ENCODE measurements at places on chromosomes 7 and 10.
A peak's percentile ranks its signal among the peaks of the same experiment; 100 is the strongest.

DNA sequence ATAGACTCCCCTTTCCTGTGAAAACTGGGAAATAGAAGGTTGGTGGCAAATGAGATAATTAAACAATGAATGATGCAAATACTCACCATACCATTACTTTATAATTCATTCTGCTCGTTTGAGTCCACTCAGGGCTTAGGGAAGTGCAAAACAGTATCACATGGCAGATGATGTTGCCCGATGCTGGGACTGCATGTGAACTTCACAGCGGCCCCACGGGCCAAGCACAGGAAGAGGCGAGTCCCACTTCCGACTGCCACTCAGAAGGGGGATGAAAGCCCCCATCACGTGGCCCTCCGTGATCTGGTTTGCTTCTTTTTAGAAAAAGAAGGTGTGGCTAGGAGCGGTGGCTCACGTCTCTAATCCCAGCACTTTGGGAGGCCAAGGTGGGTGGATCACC is 71.5 kb downstream of the PRPF18 start:
- no peak for DNase-seq

- DNase-seq: no peak
Observed at GRCh38 chr7:13031468-13031867, 344.0 kb downstream of the ARL4A start.

DNA sequence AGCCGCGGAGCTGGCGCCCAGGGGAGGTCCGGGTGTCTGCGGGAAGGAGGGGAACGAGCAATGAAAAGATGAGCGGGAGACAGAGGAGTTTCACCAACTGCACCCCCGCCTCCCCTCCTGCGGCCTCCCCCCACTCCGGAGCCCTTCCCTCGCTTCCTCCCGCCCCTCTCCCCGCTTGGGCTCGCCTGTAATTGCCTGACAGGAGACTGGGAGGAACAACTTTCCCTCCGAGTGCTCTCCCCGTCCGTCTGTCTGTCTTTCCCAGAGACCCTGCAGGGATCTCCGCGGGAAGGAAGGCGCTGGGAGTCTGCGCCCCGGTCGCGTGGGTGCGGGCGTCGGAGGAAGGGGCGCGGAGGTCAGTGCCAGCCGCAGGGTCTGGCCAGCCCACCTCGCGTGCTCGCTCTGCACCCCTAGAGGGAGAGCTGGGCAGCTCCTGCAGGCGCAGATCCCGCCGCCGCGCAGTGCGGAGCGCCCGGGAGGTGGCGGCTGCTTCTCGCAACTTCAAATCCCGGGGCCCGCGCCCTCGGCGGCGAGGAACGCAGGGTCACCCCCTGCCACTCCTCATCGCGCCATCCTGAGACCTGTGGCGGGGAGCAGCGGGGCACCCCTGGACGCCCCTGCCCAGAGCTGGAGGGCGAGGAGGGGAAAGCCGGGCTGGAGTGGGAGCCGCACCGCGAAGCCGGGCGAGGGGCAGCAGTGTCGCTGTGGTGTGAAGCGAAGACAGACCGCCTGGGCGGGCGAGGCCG is 511 bp upstream of the NRP1 start:
- peak; percentile 62 for DNase-seq

DNA sequence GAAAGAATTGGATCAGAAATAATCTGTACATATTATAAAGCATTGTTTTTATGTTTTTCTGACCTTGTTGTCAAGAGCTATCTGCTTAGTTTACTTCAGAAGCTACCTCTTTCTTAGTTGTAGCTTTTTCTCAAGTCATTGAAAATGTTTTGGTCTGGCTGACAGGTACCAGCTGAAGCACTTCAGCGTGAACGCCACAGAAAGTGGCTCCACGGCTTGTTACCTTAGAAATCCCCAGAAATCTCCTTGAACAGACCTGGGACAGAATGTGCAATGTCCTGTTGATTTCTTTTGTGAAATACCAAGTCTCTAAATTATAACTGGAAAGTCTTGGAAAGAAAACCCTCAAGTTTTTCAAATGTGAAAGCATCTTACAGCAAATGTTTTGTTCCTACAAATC is 96.8 kb downstream of the ZMYND11 start:
- no peak for DNase-seq

DNA sequence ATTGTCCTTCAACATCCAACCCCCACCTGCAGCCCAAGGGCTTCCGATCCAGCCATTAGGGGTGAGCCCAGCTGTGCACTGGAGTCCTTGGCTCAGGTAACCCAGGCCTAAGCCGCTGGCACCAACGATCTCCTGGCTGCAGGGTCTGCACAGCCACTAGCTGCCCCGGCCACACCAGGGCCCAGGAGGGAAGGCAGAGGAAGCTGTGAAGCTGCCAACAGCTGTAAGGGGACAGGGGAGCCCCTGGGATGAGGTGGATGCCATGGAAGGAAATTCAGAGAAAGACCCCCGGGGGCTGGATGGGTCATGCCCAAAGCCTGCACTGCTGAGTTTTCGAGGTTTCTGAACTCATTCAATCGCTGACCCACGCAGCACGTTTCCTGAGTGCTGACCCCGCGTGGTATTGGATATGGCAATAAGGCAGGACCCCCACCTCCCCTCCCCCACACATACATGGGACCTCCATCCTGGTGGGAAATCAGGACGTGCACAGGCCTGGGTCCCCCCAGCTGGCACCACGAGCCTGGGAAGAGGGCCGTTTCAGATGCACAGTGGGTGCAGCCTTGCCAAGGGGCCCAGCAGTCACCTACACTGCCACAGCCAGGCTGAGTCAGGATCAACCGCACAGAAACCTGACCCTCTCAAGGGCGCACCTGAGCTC is 170.3 kb downstream of the DIP2C start:
- no peak for DNase-seq

GRCh38 chr10:4519658-4520402 is 306.2 kb upstream of the AKR1E2 start:
- DNase-seq: no peak

DNA sequence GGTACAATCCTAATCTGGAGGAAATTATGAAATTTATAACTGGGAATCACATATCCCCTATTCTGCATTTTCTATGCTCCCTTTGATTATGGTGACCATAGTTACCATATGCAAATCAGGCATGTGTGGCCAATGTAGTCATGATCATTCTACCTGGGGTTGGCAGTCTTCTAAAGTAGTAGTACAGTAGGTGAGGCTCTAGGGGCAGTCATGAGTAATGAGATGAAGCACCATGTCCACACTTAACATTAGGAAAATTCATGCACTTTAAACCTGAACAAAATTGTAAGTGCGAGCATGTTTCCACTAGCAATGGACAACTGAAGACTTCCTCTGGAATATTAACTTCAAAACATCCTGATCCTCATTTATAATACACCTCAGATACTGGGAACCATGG is 545.9 kb downstream of the SUGCT start:
- no peak for DNase-seq

- DNase-seq: no peak
Observed at GRCh38 chr10:79158004-79158340, 89.2 kb downstream of the ZMIZ1 start.

- DNase-seq: no peak
Observed at GRCh38 chr7:120218712-120219111, 54.3 kb upstream of the KCND2 start.

DNA sequence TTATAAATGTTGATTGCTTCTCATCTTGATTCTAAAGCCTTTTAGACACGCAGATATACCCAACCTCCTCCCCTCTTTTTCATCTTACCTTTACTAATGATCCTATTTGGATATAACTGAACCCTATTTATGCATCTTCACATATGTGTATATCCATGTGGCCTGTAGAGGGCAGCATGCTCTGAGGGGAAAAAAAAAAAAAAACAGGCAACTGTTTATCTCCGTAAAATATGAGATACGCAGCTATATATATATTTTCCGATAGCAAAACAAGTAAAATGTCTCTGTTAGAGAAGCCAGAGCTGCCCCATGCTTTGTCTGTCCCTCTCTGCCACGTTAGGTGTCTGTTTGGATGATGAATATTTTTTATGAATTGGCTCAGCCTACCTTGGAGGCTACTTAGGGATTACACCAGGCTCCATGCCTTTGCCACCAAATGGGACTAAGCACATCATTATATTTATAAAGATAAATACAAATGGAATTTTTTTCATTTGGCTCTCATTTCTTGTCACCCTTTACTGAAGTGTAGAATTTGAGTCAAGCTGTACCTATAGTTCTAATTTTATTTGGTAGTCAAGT is 174.8 kb upstream of the FZD1 start:
- peak; percentile 33 for DNase-seq

- no peak for DNase-seq
Observed at GRCh38 chr10:97547962-97548361, 24.6 kb upstream of the ANKRD2 start.

DNA sequence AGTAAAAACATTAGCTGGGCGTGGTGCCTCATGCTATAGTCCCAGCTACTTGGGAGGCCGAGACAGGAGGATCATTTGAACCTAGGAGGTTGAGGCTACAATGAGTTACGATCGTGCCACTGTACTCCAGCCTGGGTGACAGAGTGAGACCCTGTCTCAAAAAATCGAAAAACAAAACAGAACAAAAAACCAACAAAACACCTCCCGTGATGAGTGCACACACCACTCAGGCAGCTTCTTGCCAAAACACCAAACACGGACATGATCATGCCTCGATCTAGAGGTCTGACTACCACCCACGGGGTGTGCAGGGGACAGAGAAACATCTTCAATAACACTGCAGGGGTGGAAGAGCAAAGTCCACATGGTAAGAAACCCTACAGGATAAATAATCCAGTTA is 44.4 kb downstream of the AMZ1 start:
- DNase-seq: no peak

- DNase-seq: no peak
Observed at GRCh38 chr7:111384065-111384891, 178.0 kb downstream of the IMMP2L start.

DNA sequence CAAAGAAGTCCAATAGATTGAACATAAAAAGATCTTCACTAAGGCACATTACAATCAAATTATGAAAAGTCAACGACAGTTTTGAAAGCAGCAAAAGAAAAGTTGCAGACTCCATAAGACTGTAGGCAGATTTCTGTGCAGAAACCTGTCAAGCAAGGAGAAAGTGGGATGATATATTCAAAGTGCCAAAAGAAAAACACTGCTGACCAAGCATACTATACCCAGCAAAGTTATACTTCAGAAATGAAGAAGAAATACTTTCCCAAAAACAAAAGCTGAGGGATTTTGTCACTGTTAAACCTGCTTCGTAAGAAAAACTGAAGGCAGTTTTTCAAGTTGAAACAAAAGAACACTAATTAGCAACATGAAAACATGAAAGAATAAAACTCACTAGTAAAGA is 145.5 kb downstream of the ZEB1 start:
- DNase-seq: no peak

DNA sequence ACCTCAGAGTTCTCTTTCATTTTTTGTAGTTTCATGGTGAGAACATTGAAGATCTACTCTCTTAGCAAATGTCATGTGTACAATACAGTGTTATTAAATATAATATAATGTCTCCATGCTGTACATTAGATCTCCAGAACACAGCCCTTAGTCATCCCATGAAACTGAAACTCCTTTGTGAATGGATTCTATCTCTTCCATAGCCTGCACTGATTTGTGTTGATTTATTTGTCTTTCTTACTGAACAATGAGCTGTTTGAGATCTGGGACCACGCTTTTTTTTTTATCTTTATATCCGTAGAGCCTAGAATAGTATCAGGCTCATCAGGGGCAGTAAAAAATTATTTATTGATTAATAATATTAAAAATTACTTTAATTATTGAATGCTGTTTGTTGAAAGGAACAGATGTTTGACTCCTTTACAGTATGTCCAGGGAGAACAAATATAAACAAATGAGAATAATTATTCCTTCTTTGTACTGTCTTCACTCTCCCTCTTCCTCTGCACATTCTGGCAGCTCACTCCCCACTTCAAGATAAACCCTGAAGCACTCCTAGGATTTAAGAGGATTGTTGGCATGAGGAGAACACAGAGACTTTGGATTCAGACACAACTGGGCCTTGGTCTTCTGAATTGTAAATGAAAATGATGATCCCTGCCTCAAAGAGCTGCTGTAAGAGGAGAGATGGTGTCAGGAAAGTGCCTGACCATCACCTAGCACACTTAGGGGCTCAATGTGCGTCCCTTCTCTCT is 81.6 kb upstream of the MSRB2 start:
- no peak for DNase-seq

DNA sequence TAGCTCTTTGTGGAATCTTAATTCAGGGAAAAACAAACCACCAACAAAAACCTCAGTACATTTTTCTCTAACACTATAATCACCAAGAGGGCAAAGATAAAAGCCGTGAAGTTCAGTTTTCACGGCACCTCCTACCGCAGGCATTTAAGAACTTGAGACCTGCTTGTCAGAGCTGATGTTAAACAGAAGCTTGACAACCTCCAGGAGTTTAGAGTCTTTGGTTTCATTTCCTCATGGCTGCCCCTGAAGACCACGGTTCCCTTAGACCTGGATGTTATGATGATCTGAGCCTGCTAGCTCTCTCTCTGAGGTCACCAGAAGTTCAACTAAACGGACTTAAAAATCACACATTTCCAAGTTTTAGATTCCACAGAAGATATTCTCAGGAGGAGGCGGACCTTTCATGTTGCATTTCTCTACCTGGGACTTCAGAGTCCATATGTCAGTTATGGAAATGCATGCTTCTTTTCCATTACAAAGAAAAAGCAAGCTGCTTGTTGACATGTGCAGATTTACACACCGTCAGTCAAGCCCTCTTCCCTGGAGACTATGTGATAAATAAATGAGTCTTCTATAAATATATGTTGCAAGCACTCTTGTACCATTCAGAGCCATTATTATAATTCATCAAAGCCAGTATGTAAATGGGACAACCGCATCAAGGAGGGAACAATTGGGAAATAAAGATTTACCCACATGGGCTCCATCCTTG is 258.0 kb downstream of the GFRA1 start:
- DNase-seq: no peak

DNA sequence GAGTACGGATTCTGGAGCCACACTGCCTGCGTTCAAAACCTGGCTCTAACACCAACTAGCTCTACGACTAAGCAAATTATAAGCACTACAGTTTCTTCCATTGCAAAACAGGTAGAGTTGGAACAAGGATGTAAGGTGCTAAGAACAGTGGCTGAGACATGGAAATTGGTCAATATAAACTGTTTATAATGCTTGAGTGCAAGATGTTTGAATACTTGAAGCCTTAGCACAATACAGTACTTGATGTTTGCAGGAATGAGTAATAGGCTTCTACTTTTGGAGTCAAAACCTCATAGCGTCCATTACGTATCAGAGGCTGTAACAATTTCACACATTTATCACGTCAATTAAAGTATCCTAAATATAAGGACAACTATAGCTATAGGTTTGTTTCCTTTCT is 6.9 kb downstream of the NT5C2 start:
- no peak for DNase-seq

DNA sequence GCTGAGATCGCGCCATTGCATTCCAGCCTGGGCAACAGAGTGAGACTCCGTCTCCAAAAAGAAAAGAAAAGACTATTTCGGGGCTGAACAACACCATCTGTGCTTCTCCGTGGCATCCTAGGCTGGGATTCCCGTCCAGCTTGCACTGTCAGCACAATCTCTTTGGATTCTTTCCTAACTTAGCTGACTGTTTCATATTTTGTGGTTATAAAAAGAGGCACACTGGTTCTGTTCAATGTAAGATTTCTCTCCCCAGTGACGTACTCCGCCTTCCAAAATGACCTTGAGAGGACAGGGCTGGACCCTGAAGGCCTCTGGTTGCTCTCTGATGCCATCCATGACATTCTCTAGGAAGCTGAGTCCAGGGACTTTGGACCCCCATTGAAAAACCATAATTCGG is 8.8 kb downstream of the ZNHIT1 start:
- no peak for DNase-seq

- no peak for DNase-seq
Observed at GRCh38 chr10:133079836-133080682, 7.7 kb upstream of the ADGRA1 start.

Data from liver (tissue), 10 donors.